ENCODE measurements at places on chromosomes 2 and 18.
A peak's percentile ranks its signal among the peaks of the same experiment; 100 is the strongest.

GRCh38 chr2:61443342-61444041 lies 27.4 kb downstream of the USP34 start:
- no peak for DNase-seq

GRCh38 chr2:9217838-9218770 lies 11.5 kb downstream of the ASAP2 start:
- DNase-seq = no peak

DNA sequence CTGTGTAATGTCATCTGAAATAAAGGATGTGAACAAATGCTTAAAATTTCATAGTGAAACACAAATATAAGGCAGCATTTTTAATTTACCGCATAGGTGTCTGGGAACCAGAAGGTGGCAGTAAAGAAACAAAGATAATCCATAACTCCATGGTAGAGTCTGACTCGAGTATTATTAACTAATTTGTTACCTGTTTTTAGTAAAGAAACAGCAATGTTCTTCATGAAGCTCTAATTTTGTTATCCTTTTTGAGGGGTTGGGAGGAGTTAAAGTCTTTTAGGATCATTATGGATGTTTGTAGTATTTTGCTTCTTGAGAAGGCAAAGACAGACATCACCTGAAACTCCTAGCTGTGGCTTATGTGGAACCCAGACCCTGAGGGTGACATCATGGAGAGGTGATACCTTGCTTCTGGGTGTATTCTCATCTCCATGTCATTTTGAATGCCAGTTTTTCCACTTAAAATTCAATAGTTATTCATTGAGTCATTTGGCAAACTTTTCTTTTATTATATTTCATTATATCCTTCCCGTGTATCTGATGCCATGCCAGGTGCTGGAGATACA lies 286.2 kb upstream of the EPAS1 start:
- DNase-seq = no peak

GRCh38 chr18:48923746-48924629 lies 26.8 kb downstream of the SMAD7 start:
- DNase-seq = no peak

DNA sequence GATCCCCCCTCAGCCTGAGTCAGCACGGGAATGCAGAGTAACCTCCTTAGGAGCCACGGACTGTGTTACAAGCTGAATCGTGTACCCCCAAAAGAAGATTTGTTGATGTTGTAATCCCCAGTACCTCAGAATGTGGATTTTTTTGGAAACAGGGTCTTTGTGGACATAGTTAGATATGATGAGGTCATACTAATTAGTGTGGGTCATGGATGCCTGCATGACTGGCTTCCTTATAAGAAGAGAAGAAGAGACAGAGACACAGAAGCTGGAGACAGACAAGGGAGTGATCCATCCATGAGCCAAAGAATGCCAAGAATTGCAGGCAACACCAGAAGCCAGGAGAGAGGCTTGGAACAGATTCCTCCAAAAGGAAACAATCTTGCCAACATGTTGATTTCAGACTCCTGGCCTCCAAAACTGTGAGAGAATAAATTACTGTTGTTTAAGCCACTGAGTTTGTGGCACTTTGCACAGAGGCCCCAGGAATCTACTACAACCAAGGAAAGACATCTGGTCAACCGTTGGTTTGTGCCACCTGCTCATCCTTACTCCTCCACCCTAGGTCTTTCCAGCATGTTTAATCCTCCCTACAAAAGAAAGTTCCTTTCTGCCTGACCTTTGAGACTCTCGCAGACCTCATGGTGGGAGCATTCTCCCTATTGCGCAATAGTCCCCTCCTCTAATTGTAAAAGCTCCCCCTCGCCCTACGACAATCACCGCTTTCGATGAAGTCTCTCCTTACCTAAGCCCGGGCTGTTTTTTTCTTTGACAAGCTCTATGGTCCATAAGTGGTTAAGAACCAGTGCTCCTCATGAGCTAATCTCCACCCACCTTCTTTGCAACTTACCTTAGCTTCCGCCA lies 91.6 kb downstream of the DNER start:
- no peak for DNase-seq

DNA sequence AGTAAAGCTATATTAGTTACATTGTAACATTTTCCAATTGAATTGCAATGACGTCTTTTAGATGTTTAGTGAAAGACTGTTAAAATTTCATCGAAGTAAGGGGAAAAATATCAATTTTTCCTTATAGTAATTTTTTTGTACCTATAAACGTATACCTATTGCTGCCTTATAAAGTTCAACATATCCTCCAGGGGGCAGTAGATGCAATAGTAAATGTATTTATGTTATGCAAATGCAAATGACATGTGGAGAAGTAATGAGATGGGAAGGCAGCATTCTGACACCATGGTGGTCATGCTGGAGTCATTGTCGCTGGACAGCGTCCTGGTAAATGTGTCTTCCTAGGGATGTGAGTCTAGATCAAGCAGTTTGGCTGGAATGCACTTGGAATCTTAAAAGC lies 38.7 kb downstream of the MSTN start:
- DNase-seq = peak; percentile 2

- DNase-seq = no peak
These were observed 125.7 kb downstream of the MRO start for GRCh38 chr18:50694147-50694546.

GRCh38 chr2:167890739-167891138 lies 356.7 kb downstream of the STK39 start:
- no peak for DNase-seq

- no peak for DNase-seq
These were observed 26.2 kb downstream of the FER1L5 start for GRCh38 chr2:96668771-96669170.

GRCh38 chr2:37168217-37168981 lies 11.6 kb upstream of the EIF2AK2 start:
- DNase-seq = peak; percentile 18

GRCh38 chr2:6031200-6031867 lies 339.1 kb downstream of the SOX11 start:
- DNase-seq = no peak

GRCh38 chr2:236590846-236591245 lies 21.2 kb downstream of the ACKR3 start:
- DNase-seq = no peak

GRCh38 chr2:199144036-199144435 lies 313.7 kb downstream of the SATB2 start:
- DNase-seq = no peak

- no peak for DNase-seq
These were observed 57.9 kb upstream of the MSH2 start for GRCh38 chr2:47344890-47345589.

GRCh38 chr2:191245046-191245868 lies at the start of gene MYO1B:
TSS of gene MYO1B (plus strand) at chr2:191245404. CDS start at chr2:191276896, 31,492 bp downstream.
- DNase-seq = peak; percentile 81

GRCh38 chr2:27212626-27213471 lies 781 bp upstream of the SLC5A6 start:
- peak; percentile 51 for DNase-seq

GRCh38 chr2:185012643-185013042 lies 414.3 kb downstream of the ZNF804A start:
- no peak for DNase-seq

GRCh38 chr2:172734711-172735581 lies 699 bp upstream of the RAPGEF4 start:
- peak; percentile 8 for DNase-seq
